Calu3 (cell line): ENCODE measurements at places on chromosomes 7 and 10. TPM values are rescaled to one million over a fixed set of nuclear protein-coding genes. Genes with fewer than 3 reads are reported as not detected.
A peak's percentile ranks its signal among the peaks of the same experiment; 100 is the strongest.

DNA sequence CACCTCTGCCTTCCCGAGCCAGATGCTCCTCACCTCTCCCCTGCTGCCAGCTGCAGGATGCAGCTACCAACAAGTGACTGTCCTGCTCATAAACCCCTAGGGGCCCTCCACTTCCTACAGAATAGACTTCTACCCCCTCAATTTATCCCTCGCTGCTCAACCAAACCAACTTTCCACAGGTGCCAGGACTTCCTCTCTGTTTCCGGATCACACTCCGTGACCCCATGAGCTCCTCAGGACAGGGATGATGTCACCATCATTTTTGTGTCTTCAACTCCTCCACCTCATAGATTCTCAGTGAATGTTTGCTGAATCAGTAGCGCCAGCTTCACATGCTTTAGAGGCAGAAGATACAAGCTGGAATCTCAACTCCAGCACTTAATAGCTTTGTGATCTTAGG lies 25.8 kb upstream of the ADRB1 start:
- H3K36me3 ChIP-seq, result no peaks in the 10 kb centered on the region
- no peak overlapping the region for H3K27ac ChIP-seq
- H3K27me3 ChIP-seq, result peaks cover 12% of the 10 kb centered on the region
- no peaks in the 10 kb centered on the region for H3K4me1 ChIP-seq
- DNase-seq, result no peak
- H3K4me3 ChIP-seq, result no peak overlapping the region

DNA sequence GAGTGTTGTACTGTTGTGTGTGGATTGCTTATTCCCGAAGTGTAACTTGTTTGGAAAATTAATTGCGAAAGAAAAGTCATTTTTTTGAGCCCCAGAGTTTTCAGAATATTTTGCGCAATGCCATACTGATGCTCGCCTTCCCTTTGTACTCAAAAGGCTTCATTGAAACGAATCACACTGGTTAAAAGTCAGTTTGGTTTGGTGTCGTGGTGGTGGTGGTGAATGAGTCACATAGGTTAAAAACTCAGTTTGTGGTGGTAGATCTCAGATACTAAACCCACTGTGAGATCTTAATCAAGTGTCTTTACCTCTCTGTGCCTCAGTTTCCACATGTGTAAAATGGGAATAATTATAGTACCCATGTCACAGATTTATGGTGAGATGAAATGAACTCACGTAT lies 61.1 kb upstream of the IL6 start:
- DNase-seq, result no peak
- H3K4me3 ChIP-seq, result no peak overlapping the region
- H3K27ac ChIP-seq, result peak overlapping the region; percentile 70
- H3K27me3 ChIP-seq, result no peaks in the 10 kb centered on the region
- peaks cover 28% of the 10 kb centered on the region for H3K36me3 ChIP-seq

Gene NKX1-2
- total RNA-seq, result not detected in 2 replicates

Gene SFTPD
- total RNA-seq, result not detected in 2 replicates

Gene AGMO
- total RNA-seq, result 13.2 and 13.9 TPM in 2 replicates

- no peak overlapping the region for H3K27ac ChIP-seq
- H3K4me3 ChIP-seq, result no peak overlapping the region
- peaks cover 6% of the 10 kb centered on the region for H3K36me3 ChIP-seq
Measured at GRCh38 chr7:105666324-105666723, 85.0 kb upstream of the EFCAB10 start.

DNA sequence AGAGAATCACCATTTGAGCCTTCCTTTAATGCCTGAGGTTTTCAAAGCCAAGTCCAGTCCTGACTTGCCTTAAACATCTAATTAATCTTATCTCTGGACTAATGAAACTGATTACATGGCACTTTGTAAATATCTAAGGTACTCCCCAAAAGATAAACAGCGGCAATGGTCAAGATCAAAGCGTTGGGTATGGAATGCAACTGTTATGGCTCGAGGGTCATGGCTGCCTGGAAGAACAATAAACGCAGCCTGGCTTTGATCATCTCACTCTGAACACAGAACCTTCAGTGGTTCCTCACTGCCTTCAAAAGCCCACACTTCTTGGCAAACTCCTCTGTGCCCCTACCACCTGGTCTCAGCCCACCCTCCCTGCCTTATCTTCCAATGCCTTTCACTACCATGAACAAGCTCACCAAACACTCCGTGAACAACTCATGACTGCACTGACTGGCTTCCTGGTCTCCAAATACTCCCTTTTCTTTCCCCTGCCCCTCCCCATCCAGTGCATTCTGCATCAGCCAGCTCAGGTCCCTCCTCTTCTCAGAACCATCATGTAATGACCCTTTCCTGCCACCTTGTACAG lies 150.2 kb upstream of the NFE2L3 start:
- H3K27me3 ChIP-seq, result peaks cover 50% of the 10 kb centered on the region
- H3K4me3 ChIP-seq, result no peak overlapping the region
- no peaks in the 10 kb centered on the region for H3K36me3 ChIP-seq
- H3K4me1 ChIP-seq, result no peaks in the 10 kb centered on the region
- no peak overlapping the region for H3K27ac ChIP-seq
- no peak for DNase-seq

DNA sequence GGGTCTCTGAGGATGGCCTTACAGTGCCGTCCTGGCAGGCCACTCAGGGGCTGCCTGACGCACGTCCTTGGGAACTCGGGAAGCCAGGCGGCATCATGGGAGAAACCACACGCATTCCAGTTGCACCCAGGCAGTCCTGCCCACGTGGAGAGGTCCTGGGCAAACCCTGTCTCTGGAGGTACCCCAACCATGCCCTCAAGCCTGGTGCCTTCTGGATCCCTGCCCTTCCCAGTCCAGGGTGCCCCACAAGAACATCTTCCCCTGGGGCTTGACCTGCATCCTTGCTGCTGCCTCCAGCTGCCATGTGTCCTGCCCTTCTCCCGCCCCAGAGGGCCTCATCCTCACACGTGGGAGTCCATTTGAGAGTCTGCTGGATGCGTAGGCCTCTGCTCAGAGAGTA lies 200.3 kb upstream of the PPP2R2D start:
- H3K36me3 ChIP-seq, result no peaks in the 10 kb centered on the region
- DNase-seq, result no peak
- H3K4me1 ChIP-seq, result no peaks in the 10 kb centered on the region
- peaks cover 13% of the 10 kb centered on the region for H3K27me3 ChIP-seq
- no peak overlapping the region for H3K4me3 ChIP-seq

DNA sequence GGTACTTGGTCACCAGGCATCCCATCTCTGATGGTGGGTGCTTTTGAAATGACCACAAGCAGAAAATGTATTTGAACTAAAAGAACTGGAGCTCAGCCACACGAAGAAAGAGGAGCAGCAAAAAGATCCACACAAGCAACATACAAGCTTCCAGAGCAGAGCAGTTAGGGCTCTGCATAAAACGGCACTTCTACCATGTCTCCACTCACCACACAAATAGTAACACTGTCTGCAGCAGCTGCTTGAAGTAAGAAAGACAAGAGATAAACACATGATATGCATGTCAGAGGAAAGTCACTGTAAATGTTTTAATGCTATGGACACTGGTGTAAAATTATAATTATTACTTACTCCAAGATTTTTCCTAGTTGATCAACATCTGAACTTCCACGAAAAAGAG lies 32.5 kb upstream of the FAM133B start:
- no peak overlapping the region for H3K4me3 ChIP-seq
- peaks cover 36% of the 10 kb centered on the region for H3K4me1 ChIP-seq
- H3K36me3 ChIP-seq, result peaks cover 18% of the 10 kb centered on the region
- H3K27me3 ChIP-seq, result no peaks in the 10 kb centered on the region

DNA sequence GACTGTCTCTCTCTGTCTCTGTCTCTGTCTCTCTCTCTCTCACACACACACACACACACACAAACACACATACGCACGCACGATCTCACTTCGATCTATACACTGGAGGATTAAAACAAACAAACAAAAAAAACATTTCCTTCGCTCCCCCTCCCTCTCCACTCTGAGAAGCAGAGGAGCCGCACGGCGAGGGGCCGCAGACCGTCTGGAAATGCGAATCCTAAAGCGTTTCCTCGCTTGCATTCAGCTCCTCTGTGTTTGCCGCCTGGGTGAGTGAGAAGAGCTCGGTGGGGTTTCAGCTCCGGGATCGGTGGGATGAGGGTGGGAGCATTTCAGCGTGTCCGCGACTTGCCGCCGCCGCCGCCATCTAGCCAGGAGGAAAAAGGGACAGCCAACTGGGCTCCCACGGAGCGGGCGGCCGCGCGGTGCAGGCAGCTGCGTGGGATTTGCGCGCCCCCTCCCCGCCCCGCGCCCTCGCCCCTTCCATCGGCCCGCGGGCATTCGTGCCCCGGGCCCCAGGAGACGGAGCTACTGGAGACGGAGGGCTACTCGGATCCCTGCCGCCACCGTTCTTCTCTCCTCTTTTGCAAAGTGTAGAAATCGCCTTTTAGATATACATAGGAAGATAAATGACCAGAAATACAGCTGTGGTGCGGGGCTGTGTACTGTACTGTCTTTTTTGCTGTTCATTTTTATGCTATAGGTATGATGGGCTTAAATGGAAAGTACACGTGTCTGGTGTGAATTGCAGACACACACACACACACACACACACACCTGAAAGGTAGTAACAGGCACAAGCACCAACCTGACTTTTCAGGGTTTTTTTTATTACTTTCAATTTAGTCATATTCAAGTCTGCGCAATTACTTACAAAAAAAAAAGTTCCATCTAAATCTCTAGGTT lies 581 bp downstream of the PTPRZ1 start:
- H3K27ac ChIP-seq, result peak overlapping the region; percentile 9
- peaks cover 14% of the 10 kb centered on the region for H3K27me3 ChIP-seq
- H3K36me3 ChIP-seq, result peaks cover 16% of the 10 kb centered on the region
- peak; percentile 9 for DNase-seq

Gene ANKRD1
- 2.3 and 6.2 TPM in 2 replicates for total RNA-seq

Gene PTPN20
- 5.1 and 7.1 TPM in 2 replicates for total RNA-seq

DNA sequence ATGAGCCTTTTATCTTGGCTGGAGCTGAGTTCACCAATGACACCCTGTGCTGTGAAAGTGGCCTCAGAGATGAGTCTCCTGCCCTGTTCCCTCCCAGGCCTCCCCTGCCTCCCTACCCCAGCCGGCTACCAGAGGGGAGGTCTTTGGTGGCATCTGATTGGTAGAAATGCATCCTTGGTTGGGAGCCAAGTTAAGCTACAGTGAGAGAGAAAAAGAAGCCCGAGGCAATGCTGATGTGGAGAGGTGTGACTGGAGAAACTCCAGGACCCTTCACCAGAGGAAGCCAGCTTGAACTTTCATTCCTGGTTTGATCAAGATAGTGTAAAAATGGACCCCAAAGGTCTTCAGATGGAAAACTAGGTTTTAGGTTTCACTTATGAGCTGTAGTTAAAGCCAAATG lies 191.1 kb upstream of the TCF7L2 start:
- no peak overlapping the region for H3K27ac ChIP-seq
- no peak overlapping the region for H3K4me3 ChIP-seq
- H3K27me3 ChIP-seq, result no peaks in the 10 kb centered on the region

Gene ACSM6
- not detected in 2 replicates for total RNA-seq

Gene KIAA1549
- total RNA-seq, result 7.2 and 10.4 TPM in 2 replicates

- H3K27ac ChIP-seq, result peak overlapping the region; percentile 69
- peaks cover 16% of the 10 kb centered on the region for H3K4me1 ChIP-seq
- peaks cover 93% of the 10 kb centered on the region for H3K36me3 ChIP-seq
- no peaks in the 10 kb centered on the region for H3K27me3 ChIP-seq
Measured at GRCh38 chr7:106255246-106255645, 29.5 kb downstream of the NAMPT start.

- H3K27ac ChIP-seq, result no peak overlapping the region
- H3K36me3 ChIP-seq, result no peaks in the 10 kb centered on the region
- no peak for DNase-seq
- no peak overlapping the region for H3K4me3 ChIP-seq
Measured at GRCh38 chr10:113970641-113971040, 73.0 kb upstream of the ADRB1 start.

- DNase-seq, result no peak
- no peaks in the 10 kb centered on the region for H3K27me3 ChIP-seq
- no peaks in the 10 kb centered on the region for H3K36me3 ChIP-seq
- H3K4me3 ChIP-seq, result no peak overlapping the region
- H3K27ac ChIP-seq, result no peak overlapping the region
- no peaks in the 10 kb centered on the region for H3K4me1 ChIP-seq
Measured at GRCh38 chr7:141304291-141304690, 230.4 kb downstream of the TMEM178B start.

DNA sequence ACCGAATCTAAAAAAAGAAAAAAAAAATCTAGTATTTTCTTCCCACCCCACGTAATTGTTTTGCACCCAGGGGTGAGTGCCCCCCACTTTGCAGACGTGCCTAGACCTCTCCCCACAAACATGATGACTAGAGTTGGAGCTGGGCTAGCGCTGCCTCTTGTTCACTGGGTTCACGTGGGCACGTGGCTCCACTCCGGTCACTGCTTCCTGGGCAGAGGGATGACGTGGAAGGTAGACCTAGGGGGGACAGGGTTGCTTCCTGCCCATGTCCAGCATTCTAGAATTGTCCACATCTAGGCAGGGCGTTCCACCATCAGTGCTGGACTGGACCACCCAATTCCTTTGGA lies 861 bp upstream of the LIMK1 start:
- H3K27me3 ChIP-seq, result no peaks in the 10 kb centered on the region
- H3K27ac ChIP-seq, result no peak overlapping the region
- no peak for DNase-seq
- H3K36me3 ChIP-seq, result peaks cover 39% of the 10 kb centered on the region
- no peak overlapping the region for H3K4me3 ChIP-seq

Gene ZNF365
- total RNA-seq, result 4.0 and 4.3 TPM in 2 replicates

Gene SERPINE1
- total RNA-seq, result 1.1 and 1.8 TPM in 2 replicates

GRCh38 chr10:12332572-12333379 lies 16.6 kb upstream of the CAMK1D start:
- H3K4me3 ChIP-seq, result no peak overlapping the region
- no peaks in the 10 kb centered on the region for H3K27me3 ChIP-seq
- DNase-seq, result no peak

GRCh38 chr7:66679633-66680244 lies 51.1 kb downstream of the KCTD7 start:
- no peaks in the 10 kb centered on the region for H3K27me3 ChIP-seq
- H3K4me1 ChIP-seq, result peaks cover 8% of the 10 kb centered on the region
- no peak overlapping the region for H3K4me3 ChIP-seq
- DNase-seq, result no peak
- peaks cover 22% of the 10 kb centered on the region for H3K36me3 ChIP-seq
- H3K27ac ChIP-seq, result no peak overlapping the region

DNA sequence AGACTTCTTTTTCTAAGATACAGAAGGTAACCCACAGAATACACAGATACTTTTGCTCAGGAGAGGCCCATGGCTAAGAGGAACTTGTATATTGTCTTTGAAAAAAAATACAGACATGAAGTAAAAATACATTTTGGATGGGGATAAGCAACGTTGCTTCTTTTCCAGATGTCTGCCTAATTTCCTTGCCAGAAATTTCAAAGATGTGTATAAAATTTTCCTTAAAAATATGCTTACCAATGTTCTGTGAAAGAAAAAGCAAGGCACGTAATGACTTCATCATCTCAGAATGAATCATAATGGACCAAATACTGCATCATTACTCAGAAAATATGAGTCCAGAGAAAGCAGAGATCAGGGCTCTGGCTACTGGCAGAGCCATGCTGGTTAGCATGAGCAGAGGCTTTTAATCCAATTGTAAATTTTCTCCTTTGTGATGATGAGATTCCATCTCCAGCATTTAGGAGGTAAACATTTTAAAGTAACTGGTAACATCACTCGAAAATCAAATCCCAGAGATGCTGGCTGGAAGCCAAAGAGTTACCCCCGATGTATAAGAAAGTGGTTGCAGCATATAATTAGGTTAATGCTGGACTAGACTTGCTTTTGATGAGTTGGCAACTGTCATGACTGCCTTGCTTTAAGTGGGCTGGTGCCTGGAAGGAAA lies 272.5 kb downstream of the SEMA3A start:
- no peaks in the 10 kb centered on the region for H3K4me1 ChIP-seq
- no peaks in the 10 kb centered on the region for H3K27me3 ChIP-seq
- H3K27ac ChIP-seq, result no peak overlapping the region
- no peak for DNase-seq
- no peaks in the 10 kb centered on the region for H3K36me3 ChIP-seq
- H3K4me3 ChIP-seq, result no peak overlapping the region

Gene EGR2
- total RNA-seq, result 0.68 and 1.1 TPM in 2 replicates

Gene FAM24B
- 5.1 and 6.3 TPM in 2 replicates for total RNA-seq
